ENCODE measurements at places on chromosomes 3 and 15.

GRCh38 chr3:139774560-139775302, 97.0 kb upstream of the NMNAT3 start:
- H3K36me3 ChIP-seq = no peaks in the 10 kb centered on the region
- no peaks in the 10 kb centered on the region for H3K27me3 ChIP-seq
- DNase-seq = no peak
- peaks cover 8% of the 10 kb centered on the region for H3K4me1 ChIP-seq
- H3K4me3 ChIP-seq = no peak overlapping the region

DNA sequence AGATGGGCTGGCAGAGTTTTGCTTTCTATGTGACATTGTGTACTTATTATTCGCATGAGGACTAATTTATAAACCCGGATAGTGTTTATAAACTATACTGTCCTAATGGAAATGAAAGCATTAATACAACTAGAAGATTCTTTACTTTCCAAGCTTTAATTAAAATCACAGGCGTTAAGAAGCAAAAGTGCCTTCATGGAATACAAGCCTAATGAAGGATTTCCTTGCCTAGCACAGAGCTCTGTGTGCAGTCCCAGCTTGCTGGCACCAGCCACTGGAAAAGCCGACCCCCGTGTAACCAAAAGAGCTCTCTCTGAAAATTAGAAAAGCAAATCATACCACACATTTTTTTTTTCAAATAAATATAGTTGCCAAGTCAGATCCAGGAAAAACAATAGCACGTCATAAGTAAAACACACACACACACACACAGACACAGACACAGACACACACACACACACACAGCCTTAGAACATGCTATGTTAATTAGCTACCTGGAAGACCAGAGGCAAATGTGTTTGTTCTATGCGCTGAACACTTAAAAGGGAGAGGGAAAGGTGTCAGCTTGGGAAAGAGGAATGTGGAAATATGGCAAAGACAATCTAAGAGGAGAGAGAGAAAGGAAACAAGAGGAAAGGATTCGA, 1084.2 kb downstream of the TUSC7 start:
- H3K4me1 ChIP-seq = no peaks in the 10 kb centered on the region
- no peak for DNase-seq
- H3K36me3 ChIP-seq = no peaks in the 10 kb centered on the region
- H3K27me3 ChIP-seq = no peaks in the 10 kb centered on the region
- no peak overlapping the region for H3K4me3 ChIP-seq

- no peaks in the 10 kb centered on the region for H3K27me3 ChIP-seq
- peaks cover 5% of the 10 kb centered on the region for H3K4me1 ChIP-seq
- no peak overlapping the region for H3K27ac ChIP-seq
- no peaks in the 10 kb centered on the region for H3K36me3 ChIP-seq
Observed at GRCh38 chr15:55494931-55495330, 13.1 kb downstream of the DNAAF4 start.

DNA sequence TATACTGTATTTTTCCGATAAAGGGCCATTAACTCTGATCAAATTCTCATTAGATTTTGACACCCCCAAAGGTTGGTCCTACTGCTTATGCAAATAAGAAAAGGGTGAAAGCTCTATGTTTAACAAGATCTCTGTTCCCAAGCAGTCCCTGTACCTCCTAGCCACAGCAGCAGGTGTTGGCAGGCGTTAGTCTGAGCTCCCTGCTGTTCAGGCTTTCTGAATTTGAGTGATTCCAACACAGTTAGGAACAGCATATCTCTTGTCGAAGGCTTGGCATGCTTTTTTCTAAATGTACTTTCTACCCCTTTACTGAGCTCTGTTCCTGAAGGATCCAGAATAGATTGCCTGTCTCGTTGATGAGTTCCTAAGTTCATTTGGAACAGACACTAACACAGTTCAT, 42.3 kb downstream of the MITF start:
- H3K27ac ChIP-seq = no peak overlapping the region
- DNase-seq = no peak
- peaks cover 45% of the 10 kb centered on the region for H3K4me1 ChIP-seq
- no peaks in the 10 kb centered on the region for H3K27me3 ChIP-seq
- H3K36me3 ChIP-seq = no peaks in the 10 kb centered on the region

GRCh38 chr3:99958222-99958912, 140.7 kb downstream of the CMSS1 start:
- no peak for DNase-seq
- no peaks in the 10 kb centered on the region for H3K36me3 ChIP-seq
- peak overlapping the region; percentile 39 for H3K27ac ChIP-seq
- no peaks in the 10 kb centered on the region for H3K4me1 ChIP-seq
- H3K4me3 ChIP-seq = no peak overlapping the region

DNA sequence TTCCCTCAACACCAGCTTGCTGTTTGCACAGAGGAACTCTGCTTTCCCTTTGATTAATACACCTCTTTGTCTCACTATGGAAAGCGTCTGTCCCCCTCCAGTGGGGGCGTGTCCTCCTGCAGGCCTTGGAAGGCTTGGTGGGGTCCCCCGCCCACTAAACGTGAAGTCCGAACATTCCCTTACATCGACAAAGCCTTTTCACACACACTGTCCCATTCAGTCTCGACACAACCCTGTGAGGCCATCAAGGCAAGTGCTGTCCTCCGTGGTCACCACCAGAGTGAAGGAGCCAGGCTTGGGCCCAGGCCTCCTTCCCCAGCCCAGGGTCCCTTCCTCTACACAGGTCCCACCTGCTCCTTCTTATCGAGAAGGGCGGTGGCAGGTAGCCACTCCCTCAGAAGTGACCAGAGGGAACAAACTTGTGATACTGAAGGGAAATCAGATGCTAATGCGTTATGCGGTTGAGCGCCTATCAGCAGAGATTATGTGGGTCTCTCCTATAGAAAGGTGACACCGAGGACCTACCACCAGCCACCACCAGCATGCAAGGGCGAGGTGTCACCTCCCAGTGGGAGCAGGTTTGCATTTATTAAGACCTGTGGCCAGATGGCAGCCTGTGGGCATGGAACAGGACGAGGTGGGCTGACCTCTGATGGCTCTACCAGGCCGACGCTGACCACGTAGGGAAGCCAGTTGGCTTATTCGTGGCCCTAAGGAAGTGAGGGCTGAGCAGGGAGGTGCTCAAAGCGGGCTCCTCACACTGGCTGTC, 6.6 kb downstream of the NRROS start:
- H3K27ac ChIP-seq = no peak overlapping the region
- no peaks in the 10 kb centered on the region for H3K27me3 ChIP-seq
- peaks cover 5% of the 10 kb centered on the region for H3K4me1 ChIP-seq

DNA sequence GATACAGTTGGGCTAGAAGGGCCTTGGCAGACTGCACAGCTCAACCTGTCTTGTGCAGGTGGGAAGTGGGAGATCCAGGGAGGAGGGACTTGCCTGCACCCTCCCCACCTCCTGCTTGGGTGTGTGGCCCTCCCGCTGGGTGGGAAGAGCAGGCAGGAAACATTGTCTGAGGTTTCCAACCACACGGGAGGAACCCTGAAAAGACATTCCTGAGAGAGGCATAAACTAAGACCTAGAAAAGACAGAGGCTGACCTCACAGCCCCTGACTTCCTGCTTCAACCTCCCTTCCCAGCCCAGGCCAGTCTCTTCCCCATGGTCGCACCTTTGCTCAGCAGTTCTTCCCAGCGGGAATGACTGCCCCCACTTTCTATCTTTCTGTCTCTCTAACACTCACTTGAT, 46.3 kb upstream of the INSYN1 start:
- H3K27me3 ChIP-seq = no peaks in the 10 kb centered on the region
- H3K27ac ChIP-seq = peak overlapping the region; percentile 86
- DNase-seq = no peak
- H3K4me3 ChIP-seq = no peak overlapping the region
- no peaks in the 10 kb centered on the region for H3K36me3 ChIP-seq
- H3K4me1 ChIP-seq = peaks cover 55% of the 10 kb centered on the region

DNA sequence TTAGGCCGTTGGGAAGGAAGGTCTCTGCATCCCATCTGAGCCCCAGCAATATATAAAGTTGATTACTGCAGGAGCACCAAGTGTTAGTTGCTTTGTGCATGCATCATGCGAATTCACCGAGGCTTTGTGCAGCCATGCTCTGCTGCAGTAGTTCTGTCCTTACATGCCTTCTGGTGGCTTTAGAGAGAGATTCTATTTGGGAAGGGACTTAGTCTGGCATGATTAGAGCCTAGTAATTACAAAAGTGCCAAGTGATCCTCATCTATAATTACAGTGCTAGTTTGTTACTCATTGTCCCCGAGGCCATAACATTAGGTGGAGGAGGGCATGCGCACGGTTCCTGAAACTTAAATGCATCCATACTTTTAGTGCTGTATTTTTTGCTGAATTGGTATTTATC, 353.6 kb downstream of the CNTN4 start:
- H3K27me3 ChIP-seq = no peaks in the 10 kb centered on the region
- DNase-seq = no peak
- no peaks in the 10 kb centered on the region for H3K36me3 ChIP-seq
- H3K4me3 ChIP-seq = no peak overlapping the region
- H3K4me1 ChIP-seq = peaks cover 8% of the 10 kb centered on the region

- no peaks in the 10 kb centered on the region for H3K27me3 ChIP-seq
- H3K4me3 ChIP-seq = no peak overlapping the region
- DNase-seq = no peak
- H3K4me1 ChIP-seq = no peaks in the 10 kb centered on the region
- no peak overlapping the region for H3K27ac ChIP-seq
Observed at GRCh38 chr15:95726891-95727290, 603.6 kb upstream of the NR2F2 start.

- H3K27ac ChIP-seq = no peak overlapping the region
- DNase-seq = no peak
- H3K27me3 ChIP-seq = no peaks in the 10 kb centered on the region
- no peaks in the 10 kb centered on the region for H3K4me1 ChIP-seq
- no peaks in the 10 kb centered on the region for H3K36me3 ChIP-seq
Observed at GRCh38 chr3:127903611-127904375, 11.2 kb upstream of the KBTBD12 start.

- H3K27me3 ChIP-seq = no peaks in the 10 kb centered on the region
- no peak overlapping the region for H3K4me3 ChIP-seq
- H3K27ac ChIP-seq = no peak overlapping the region
- no peak for DNase-seq
Observed at GRCh38 chr3:112138219-112138969, 5.3 kb upstream of the GCSAM start.

DNA sequence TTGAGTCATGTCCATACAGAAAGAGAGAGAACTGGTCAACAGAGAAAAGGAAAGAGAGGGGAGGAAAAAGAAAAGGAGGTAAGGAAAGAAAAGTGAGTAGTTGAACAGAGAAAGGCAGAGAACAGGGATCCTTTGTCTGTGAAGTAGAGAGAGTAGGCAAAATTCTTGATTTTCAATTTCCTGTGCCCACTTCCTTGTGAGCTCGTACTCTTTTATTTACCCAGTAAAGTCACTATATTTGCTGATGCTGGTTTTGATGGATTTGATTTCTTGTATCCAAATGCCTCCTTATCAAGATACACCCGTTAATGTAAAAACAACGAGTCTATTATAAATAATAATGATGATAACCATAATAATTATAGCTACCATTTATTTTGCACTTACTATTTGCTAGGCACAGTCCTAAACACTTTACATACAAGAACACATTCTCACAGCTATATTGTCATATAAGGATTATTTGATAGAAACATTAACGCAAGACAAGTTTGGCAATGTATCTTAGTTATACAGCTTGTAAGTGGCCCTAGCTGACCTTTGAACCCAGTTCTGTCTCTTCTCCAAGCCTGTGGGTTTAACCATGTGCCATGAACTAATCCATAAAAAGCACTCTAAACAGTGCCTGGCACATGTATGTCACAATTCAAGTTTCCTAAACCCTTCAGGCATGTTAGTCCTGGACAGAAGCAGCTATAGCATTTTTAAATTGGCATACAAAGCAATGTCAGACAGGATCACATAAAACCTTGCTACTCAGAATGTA, 6.7 kb upstream of the P2RY1 start:
- H3K4me1 ChIP-seq = no peaks in the 10 kb centered on the region
- no peaks in the 10 kb centered on the region for H3K36me3 ChIP-seq
- no peak overlapping the region for H3K4me3 ChIP-seq

Measured in heart left ventricle (tissue), 16 donors.